ENCODE measurements at places on chromosomes 7 and 10.
A peak's percentile ranks its signal among the peaks of the same experiment; 100 is the strongest.

DNA sequence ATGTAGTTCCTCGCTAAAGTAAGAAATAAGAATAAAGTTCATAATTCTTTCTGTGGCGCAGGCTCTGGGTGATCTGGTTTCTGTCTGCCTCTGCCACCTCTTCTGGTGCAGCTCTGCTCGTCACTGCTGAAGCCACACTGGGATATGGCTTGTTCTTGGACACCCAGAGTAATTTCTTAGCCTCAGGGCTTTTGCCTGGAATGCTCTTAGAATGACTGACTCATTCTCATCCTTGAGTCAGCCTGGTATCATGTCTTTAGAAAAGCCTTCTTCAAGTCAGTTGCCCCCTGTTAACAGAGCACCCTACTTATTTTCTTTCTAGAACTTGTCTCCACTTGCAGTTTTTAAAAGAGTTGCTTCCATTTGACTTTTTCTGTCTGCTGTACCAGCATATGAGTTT, 2.0 kb downstream of the ZSCAN25 start:
- DNase-seq: peak; percentile 77

- DNase-seq: no peak
Measured at GRCh38 chr7:121833991-121834390, 39.0 kb upstream of the PTPRZ1 start.

DNA sequence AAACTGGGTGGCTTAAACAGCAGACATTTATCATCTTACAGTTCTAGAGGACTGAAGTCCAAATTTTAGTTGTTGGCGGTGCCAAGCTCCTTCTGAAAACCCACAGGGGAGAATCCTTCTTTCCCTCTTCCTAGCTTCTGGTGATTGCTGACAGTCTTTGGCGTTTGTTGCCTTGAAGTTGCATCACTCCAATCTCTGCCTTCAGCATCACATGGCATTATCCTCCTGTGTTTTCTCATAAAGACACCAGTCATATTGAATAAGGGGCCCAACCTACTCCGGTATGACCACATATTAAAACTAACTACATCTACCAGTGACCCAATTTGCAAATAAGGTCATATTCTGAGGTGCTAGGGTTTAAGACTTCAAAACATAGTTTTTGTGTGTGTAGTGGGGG, 472.1 kb upstream of the IGFBP3 start:
- DNase-seq: peak; percentile 25

DNA sequence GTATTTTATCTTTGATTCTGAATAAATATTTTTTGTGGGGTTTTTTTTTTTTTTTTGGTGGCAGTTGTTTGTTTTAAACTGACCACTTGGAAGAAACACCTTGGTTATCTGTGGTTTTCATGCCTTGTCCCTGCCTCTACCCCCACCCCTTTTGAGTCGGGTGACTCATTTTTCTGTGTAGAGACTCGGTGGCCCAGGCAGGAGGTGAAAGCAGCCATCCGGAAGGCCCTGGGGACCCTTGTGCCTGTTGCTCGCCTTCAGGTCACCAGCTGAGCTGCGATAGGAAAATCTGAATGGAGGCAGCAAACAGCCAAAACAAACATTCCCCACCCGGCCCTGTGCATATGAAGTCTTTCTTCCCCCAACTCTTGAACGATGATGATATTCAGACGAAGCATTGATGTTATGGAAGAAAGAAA, 22.8 kb downstream of the CYP17A1 start:
- DNase-seq: no peak
